ENCODE measurements at places on chromosomes 11 and 22.

GRCh38 chr11:132728026-132728425, 804.3 kb downstream of the OPCML start:
- no peaks in the 10 kb centered on the region for H3K36me3 ChIP-seq
- H3K27ac ChIP-seq, result no peak overlapping the region
- H3K4me1 ChIP-seq, result no peaks in the 10 kb centered on the region
- no peak for DNase-seq

- H3K27ac ChIP-seq, result peak overlapping the region; percentile 99
- no peaks in the 10 kb centered on the region for H3K4me1 ChIP-seq
- DNase-seq, result no peak
- H3K36me3 ChIP-seq, result peaks cover 17% of the 10 kb centered on the region
- peak overlapping the region; percentile 93 for H3K4me3 ChIP-seq
These were observed 494 bp downstream of the ZDHHC5 start for GRCh38 chr11:57668434-57668782.

DNA sequence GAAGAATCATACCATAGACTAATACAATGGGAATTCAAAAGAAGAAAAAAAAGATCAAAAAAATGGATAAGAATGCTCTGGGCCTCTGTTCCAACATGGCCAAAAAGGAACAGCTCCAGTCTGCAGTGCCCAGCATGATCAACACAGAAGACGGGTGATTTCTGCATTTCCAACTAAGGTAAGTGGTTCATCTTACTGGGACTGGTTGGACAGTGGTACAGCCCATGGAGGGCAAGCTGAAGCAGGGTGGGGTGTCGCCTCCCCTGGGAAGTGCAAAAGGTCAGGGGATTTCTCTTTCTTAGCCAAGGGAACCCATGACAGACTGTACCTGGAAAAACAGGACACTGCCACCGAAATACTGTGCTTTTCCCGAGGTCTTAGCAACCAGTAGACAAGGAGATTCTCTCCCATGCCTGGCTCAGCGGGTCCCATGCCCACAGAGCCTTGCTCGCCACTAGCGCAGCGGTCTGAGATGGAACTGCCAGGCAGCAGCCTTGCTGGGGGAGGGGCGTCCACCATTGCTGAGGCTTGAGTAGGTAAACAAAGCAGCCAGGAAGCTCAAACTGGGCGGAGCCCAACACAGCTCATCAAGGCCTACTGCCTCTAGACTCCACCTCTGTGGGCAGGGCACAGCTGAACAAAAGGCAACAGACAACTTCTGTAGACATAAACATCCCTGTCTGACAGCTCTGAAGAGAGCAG, 428.4 kb downstream of the MN1 start:
- no peaks in the 10 kb centered on the region for H3K36me3 ChIP-seq
- no peaks in the 10 kb centered on the region for H3K27me3 ChIP-seq
- peaks cover 2% of the 10 kb centered on the region for H3K4me1 ChIP-seq
- DNase-seq, result peak; percentile 84
- H3K4me3 ChIP-seq, result no peak overlapping the region

DNA sequence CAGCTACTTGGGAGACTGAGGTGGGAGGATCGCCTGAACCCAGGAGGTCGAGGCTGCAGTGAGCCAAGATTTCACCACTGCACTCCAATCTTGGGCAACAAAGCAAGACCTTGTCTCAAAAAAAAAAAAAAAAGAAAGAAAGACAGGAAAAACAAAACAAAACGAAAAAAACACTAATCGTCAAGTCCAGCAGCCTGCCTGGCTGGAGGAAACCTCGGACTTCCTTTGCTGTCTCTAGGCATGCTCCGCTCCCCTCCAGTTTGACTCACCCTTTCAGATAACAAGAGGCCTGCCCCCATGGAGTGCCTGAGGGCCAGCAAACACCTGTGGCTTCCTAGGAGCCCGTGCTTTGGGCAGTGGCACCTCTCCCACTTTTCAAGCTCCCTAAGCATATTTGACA, 28.8 kb upstream of the CHKA start:
- H3K4me1 ChIP-seq, result no peaks in the 10 kb centered on the region
- H3K36me3 ChIP-seq, result no peaks in the 10 kb centered on the region
- no peak for DNase-seq
- H3K27me3 ChIP-seq, result no peaks in the 10 kb centered on the region

- H3K4me1 ChIP-seq, result no peaks in the 10 kb centered on the region
- H3K27ac ChIP-seq, result no peak overlapping the region
- peaks cover 1% of the 10 kb centered on the region for H3K27me3 ChIP-seq
- no peak for DNase-seq
These were observed 96.6 kb upstream of the POU2AF2 start for GRCh38 chr11:111148953-111149352.

- H3K27ac ChIP-seq, result no peak overlapping the region
- no peak overlapping the region for H3K4me3 ChIP-seq
- no peaks in the 10 kb centered on the region for H3K27me3 ChIP-seq
- no peak for DNase-seq
These were observed 99.7 kb downstream of the PPP6R3 start for GRCh38 chr11:68560216-68560615.

GRCh38 chr22:18905540-18906409, at the start of gene DGCR6:
Gene DGCR6, plus strand, starts transcription at chr22:18906320. Its CDS starts 55 bp downstream, at chr22:18906375.
- H3K27ac ChIP-seq, result no peak within 1 kb of the TSS
- no peaks in the 10 kb centered on the region for H3K36me3 ChIP-seq
- DNase-seq, result no peak
- H3K4me3 ChIP-seq, result no peak within 1 kb of the TSS

DNA sequence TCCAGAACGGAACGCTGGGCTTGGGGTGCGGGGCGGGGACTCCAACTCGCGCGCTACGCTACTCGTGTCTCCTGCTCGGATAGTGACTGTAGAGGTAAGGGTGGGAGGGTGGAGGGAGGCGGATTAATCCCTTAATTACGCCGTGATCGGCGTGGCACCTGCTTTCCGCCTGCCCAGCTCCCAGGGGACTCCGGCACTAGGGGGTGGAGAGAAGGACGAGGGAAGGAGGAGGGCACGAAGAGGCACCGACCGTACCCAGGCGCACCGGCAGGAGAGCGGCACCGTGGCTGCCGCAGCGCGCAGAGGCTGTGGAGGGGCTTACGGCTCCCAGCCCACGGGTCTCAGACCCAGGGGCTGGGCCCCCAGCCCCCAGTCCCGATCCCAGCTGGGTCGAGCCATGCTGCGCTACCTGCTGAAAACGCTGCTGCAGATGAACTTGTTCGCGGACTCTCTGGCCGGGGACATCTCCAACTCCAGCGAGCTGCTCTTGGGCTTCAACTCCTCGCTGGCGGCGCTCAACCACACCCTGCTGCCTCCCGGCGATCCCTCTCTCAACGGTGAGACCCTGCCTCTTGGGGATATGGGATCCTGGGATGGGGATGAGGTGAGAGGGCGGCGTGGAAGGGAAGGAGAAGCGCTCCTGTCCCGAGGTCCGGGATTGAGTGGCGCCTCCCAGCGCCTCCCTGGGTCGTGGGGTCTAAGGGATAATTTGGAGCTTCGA, at the start of gene ROBO3:
Gene ROBO3, plus strand, starts transcription at position 252 of the 721 bp plus-strand sequence. Its CDS starts 146 bp downstream, at position 398.
- DNase-seq, result no peak
- H3K4me1 ChIP-seq, result peaks cover 15% of the 10 kb centered on the region
- no peaks in the 10 kb centered on the region for H3K36me3 ChIP-seq
- H3K4me3 ChIP-seq, result peak within 1 kb of the TSS; percentile 27
- peaks cover 100% of the 10 kb centered on the region for H3K27me3 ChIP-seq
- no peak within 1 kb of the TSS for H3K27ac ChIP-seq

- no peak for DNase-seq
- no peaks in the 10 kb centered on the region for H3K27me3 ChIP-seq
- no peaks in the 10 kb centered on the region for H3K36me3 ChIP-seq
- H3K4me3 ChIP-seq, result no peak overlapping the region
- H3K4me1 ChIP-seq, result no peaks in the 10 kb centered on the region
These were observed 226.2 kb upstream of the BLID start for GRCh38 chr11:122342089-122342744.

GRCh38 chr11:60343094-60343704, 16.1 kb downstream of the MS4A6E start:
- no peak overlapping the region for H3K27ac ChIP-seq
- H3K27me3 ChIP-seq, result no peaks in the 10 kb centered on the region
- no peak for DNase-seq
- H3K36me3 ChIP-seq, result no peaks in the 10 kb centered on the region
- H3K4me3 ChIP-seq, result no peak overlapping the region
- no peaks in the 10 kb centered on the region for H3K4me1 ChIP-seq

DNA sequence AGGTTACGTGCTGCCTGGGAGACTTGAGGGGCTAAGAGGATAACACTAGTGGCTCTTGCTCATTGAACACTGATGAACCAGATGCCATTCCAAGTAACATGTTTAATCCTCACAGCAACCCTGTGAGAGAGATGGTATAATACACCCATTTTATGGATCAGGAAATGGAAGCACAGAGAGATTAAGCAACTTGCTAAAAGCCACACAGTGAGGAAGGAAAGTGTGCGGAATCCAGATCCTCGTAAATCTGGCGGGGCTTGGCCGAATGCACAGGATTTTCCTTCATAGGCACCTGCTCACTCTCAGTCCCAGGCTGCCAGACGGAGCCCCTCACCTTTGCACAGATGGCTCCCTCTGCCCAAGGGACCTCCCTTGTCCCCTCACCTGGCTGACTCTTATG, 7.7 kb upstream of the FOSL1 start:
- H3K4me1 ChIP-seq, result no peaks in the 10 kb centered on the region
- no peak overlapping the region for H3K4me3 ChIP-seq
- no peak for DNase-seq

DNA sequence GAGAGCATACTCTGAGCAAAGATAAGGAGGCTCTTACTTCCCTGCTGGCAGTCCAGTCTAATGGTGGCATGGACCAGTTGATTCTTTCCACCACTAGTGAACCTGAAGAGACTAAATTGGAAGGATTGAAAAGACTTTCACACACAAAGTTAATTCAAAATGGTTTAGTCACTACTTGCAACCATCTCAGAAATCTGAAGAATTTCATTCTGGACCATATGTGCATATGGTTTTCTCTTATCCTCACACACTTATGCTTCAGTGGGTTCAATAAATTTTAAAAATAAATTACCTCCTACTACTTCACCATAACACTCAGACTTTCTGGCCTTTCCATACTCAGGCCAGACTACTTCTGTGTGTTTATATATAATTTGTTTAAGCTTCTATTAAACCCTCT, 44.7 kb downstream of the CADM1 start:
- H3K4me3 ChIP-seq, result no peak overlapping the region
- H3K27me3 ChIP-seq, result no peaks in the 10 kb centered on the region
- H3K4me1 ChIP-seq, result no peaks in the 10 kb centered on the region
- H3K36me3 ChIP-seq, result no peaks in the 10 kb centered on the region

DNA sequence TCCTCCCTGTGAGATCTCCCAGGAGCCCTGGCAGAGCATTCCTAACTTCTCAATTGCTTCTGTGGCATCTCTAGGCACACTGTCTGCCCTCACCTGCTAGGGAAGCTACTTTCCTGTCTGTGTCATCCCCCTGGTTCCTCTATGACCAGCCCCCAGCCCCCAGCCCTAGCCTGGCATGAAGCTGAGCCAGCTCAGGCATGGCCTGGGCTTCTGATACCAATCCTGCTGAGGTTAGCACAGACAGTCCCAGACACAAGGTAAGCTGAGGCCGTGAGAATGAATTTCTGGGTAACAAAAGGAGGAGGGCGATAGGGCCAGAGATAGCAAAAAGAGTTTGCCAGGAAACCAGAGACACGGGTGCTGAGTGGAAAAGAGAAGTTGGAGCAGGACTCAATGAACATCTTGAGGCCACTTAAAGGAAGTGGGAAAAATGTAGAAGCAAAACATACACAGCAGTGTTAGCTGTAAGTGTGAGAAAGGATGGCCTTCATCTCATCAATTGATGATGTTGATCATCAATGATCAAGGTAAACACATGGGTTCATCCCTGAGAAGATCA, 87.6 kb upstream of the PICALM start:
- H3K4me1 ChIP-seq, result no peaks in the 10 kb centered on the region
- no peak for DNase-seq
- no peak overlapping the region for H3K4me3 ChIP-seq

DNA sequence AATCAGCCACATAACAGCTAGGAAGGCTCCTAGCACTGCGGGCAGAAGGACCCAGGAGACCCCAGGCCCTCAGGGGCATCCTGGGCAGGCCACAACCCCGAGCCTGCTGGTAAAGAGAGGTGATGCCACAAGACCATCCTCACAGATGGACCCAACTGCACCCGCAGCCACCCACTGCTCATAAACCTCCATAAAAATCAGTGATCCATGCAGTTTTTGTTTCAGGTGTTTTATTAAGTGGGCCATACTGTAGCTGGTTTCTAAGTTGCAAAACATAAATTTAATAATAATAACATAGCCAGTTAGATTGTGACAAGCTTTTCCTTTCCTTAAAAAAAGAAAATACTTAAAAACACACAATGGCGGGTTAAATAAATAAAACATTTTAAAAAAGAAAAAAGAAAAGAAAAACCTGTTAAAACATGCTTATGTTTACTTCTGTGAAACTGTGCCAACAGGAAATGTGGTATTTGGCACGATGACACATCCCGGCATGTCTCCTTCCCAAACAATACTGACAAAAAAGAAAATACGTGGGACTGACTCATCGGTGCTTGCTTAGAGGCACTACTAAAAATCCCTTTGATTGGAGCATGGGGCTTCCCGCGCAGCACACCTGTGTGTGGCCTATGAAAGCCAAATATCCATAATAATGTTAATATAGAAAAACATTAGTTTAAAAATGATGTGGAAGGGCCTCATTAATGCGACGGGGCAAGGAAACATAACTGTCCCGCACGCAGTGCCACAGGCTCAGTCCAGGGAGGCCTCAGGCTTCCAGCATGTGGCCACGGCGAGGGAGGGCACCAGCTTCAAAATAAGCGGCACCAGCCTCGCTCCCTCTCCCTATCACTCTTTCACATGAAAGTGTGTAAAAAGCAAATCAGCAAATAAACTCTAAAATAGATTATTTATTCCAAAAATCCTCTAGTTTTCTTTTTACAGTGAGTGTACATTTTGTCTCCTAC, 47.5 kb upstream of the SCUBE2 start:
- no peaks in the 10 kb centered on the region for H3K27me3 ChIP-seq
- H3K36me3 ChIP-seq, result peaks cover 34% of the 10 kb centered on the region
- H3K27ac ChIP-seq, result no peak overlapping the region
- no peak overlapping the region for H3K4me3 ChIP-seq
- no peak for DNase-seq
- peaks cover 3% of the 10 kb centered on the region for H3K4me1 ChIP-seq

DNA sequence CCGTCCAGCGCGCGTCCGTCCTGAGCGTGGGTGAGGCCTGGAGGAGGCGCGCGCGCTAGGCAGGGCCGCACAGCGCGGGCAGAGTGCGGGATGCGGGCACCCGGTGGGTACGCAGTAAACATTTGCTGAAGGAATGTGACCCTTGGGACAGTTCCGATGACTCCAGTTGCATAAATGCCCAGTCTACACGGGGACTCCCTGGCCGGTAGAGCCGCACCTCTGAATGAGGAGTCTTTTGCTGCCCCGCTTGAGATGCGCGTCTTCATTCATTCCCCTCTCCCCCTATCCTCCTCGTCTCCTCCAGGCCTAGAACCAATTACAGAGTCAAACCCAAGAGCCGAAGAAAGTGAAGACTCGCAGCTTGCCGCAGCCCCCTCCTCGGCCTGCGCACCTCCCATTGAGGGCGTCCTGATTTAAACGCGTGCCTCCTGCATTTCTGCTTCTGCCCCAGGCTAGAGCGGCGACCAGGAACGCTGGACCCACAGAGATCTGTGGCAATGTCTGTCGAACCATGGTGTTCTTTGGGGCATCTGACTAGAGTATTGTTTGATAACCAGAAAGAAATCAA, 729 bp upstream of the CHKB start:
- no peaks in the 10 kb centered on the region for H3K27me3 ChIP-seq
- no peak for DNase-seq
- H3K27ac ChIP-seq, result no peak overlapping the region
- peak overlapping the region; percentile 72 for H3K4me3 ChIP-seq

Measured in H1 (cell line).